Epithelial cell of alveolus of lung (primary cell): ENCODE measurements at places on chromosomes 1 and 21. TPM values are rescaled to one million over a fixed set of nuclear protein-coding genes. Genes with fewer than 3 reads are reported as not detected.

Gene COG2
- 19.7 and 23.3 TPM in 2 replicates for total RNA-seq

Gene FAM72C
- 0.72 and 2.1 TPM in 2 replicates for total RNA-seq

Gene C1orf226
- 1.7 and 3.6 TPM in 2 replicates for total RNA-seq

Gene RXRG
- under 0.01 TPM in 1 of 2 replicates, not detected in the other for total RNA-seq

Gene OSCP1
- total RNA-seq = 10.5 and 11.9 TPM in 2 replicates

Gene EFHD2
- 50.3 and 87.0 TPM in 2 replicates for total RNA-seq

Gene CDCA8
- total RNA-seq = 6.2 and 17.8 TPM in 2 replicates

Gene CHI3L1
- total RNA-seq = 1.8 TPM in 1 of 2 replicates, not detected in the other

Gene DNAJC28
- total RNA-seq = 0.64 and 1.0 TPM in 2 replicates

Gene KAZN
- 1.4 and 9.4 TPM in 2 replicates for total RNA-seq

Gene GFI1
- 0.52 TPM in 1 of 2 replicates, not detected in the other for total RNA-seq

Gene DDAH1
- 6.0 and 27.3 TPM in 2 replicates for total RNA-seq

Gene ETV3L
- total RNA-seq = not detected in 2 replicates

Gene KRTAP19-3
- not detected in 2 replicates for total RNA-seq

Gene TMEM81
- 1.3 and 3.6 TPM in 2 replicates for total RNA-seq

Gene SAMD11
- 30.3 and 46.1 TPM in 2 replicates for total RNA-seq

Gene MROH9
- not detected in 2 replicates for total RNA-seq

Gene PRKAA2
- 1.7 and 2.5 TPM in 2 replicates for total RNA-seq

Gene CIART
- 1.3 and 6.6 TPM in 2 replicates for total RNA-seq

Gene ANGPTL3
- not detected in 2 replicates for total RNA-seq

Gene TRIM67
- total RNA-seq = not detected in 2 replicates

Gene KCNJ9
- not detected in 2 replicates for total RNA-seq

Gene PDZK1IP1
- total RNA-seq = not detected in 2 replicates

Gene KCNA3
- total RNA-seq = 0.64 and 0.91 TPM in 2 replicates

Gene ACBD3
- total RNA-seq = 37.8 and 51.3 TPM in 2 replicates

Gene FNDC10
- total RNA-seq = 5.6 and 6.3 TPM in 2 replicates

Gene PATJ
- 2.5 and 3.4 TPM in 2 replicates for total RNA-seq

Gene PTGFR
- 0.78 and 2.6 TPM in 2 replicates for total RNA-seq

Gene SMPDL3B
- 0.26 TPM in 1 of 2 replicates, not detected in the other for total RNA-seq

Gene ODR4
- total RNA-seq = 9.8 and 19.7 TPM in 2 replicates

Gene ANKRD35
- 1.8 and 8.8 TPM in 2 replicates for total RNA-seq

Gene HCRTR1
- 0.13 TPM in 1 of 2 replicates, not detected in the other for total RNA-seq
